ENCODE measurements at places on chromosomes 1 and 21. TPM values are rescaled to one million over a fixed set of nuclear protein-coding genes. Genes with fewer than 3 reads are reported as not detected.

PTPN7 gene
- total RNA-seq: not detected

TMEM269 gene
- not detected for total RNA-seq

CHIA gene
- total RNA-seq: not detected

DNA sequence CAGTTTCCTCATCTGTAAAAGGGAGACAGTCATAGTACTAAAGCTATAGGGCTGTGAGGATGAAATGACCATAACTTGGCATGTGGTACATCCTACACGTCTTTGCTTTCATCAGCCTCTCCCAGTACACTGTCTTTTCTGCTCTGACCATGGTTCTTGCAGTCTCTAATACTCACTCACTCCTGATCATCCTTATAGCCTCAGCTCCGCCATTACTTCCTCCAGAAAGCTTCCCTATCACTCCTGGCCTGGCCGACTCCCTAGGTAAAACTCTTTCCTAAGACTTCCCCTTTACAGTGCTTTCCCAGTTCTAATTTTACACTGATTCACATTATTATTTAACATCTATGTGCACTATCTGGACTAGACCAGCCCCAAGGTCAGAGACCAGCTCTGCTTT, 5.0 kb upstream of the MRPL24 start:
- no peak for DNase-seq

DNA sequence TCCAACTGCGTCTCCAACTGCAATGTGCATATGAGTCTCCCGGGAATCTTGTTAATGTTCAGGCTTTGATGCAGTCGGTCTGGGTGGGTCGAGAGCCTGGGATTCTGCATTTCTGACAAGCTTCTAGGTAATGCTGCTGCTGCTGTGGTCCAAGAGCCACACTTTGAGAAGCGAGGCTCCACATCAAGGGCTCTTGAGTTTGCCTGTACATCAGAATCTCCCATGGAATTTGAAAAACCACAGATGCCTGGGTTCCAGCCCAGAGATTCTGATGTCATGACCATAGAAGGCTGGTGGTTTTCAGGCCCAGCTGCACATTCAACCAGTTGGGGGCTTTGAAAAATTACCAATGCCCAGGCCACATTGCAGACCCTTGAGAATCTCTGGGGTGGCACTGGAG, 93.9 kb upstream of the TARDBP start:
- peak; percentile 66 for DNase-seq

- no peak for DNase-seq
Observed at GRCh38 chr1:10591010-10591409, 116.3 kb downstream of the PEX14 start.

CAPN8 gene
- not detected for total RNA-seq

RCSD1 gene
- total RNA-seq: 0.12 TPM

DNA sequence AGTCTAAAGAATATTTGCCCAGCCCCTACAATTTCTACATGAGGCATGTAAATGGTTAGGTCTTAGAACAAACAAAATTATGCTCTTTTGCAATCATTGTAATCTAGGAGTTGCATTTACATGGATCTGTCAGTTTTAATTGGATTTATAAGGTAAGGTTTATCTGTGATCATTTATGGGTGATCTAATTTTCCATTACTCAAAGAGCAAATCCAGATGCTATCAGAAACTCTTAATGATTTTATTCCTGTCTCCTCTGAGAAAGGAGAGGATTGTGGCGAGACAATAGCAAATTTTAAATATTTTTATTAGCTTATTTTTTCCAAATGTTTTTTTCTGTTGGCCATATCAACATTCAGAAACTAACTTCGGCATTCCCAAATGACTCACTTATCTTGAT, 14.2 kb upstream of the NEGR1 start:
- DNase-seq: no peak

GRCh38 chr1:235397733-235398132, 30.5 kb downstream of the TBCE start:
- peak; percentile 95 for DNase-seq

DNA sequence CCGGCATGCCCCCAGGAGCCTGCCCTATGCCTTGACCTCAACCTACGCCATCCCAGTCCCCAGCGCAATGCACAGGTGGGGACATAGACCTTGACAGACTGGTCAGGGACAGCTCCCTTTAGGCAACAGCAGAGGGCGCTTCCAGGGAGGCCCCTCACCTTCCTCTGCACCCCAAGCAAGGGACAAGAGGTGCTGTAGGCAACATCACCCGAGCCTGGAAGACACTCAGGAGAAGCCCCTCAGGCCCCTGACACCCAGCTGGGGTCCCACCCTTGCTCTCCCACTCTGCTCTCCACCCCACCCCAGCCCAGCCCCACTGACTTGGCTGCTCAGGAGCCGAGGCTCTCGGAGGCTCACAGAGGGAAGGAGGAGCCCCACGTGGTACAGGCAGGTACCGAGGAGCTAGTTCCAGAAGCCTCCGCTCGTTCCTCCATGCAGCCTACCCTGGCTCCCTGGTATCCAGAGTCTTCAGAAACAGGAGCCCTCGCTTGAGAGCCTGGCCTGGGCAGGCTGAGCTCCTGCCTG, 2.4 kb upstream of the WNT3A start:
- peak; percentile 28 for DNase-seq

GRCh38 chr1:169630006-169630405, at the start of gene SELP:
Gene SELP (minus strand): TSS chr1:169630124. CDS start chr1:169630074, 50 bp downstream.
- no peak for DNase-seq

- no peak for DNase-seq
Observed at GRCh38 chr1:19650416-19651140, 6.5 kb downstream of the NBL1 start.

RPS6KA1 gene
- 51.8 TPM for total RNA-seq

GRCh38 chr21:36534656-36535055, 54.7 kb upstream of the CLDN14 start:
- no peak for DNase-seq

DNA sequence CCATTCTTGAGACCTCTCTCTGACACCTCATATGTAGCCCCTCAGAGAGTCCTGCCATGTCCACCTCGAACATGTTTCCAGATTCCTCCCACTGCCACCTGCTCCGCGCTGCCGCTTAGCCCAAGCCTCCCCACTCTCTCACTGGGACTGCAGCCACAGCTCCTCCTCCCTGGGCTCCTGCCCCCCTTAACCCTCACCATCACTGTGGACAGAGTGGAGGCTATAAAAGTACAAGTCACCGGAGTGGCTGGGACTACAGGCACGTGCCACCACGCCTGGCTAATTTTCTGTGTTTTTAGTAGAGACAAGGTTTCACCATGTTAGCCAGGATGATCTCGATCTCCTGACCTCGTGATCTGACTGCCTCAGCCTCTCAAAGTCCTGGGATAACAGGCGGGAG, 77.0 kb downstream of the VWA5B1 start:
- no peak for DNase-seq

DNA sequence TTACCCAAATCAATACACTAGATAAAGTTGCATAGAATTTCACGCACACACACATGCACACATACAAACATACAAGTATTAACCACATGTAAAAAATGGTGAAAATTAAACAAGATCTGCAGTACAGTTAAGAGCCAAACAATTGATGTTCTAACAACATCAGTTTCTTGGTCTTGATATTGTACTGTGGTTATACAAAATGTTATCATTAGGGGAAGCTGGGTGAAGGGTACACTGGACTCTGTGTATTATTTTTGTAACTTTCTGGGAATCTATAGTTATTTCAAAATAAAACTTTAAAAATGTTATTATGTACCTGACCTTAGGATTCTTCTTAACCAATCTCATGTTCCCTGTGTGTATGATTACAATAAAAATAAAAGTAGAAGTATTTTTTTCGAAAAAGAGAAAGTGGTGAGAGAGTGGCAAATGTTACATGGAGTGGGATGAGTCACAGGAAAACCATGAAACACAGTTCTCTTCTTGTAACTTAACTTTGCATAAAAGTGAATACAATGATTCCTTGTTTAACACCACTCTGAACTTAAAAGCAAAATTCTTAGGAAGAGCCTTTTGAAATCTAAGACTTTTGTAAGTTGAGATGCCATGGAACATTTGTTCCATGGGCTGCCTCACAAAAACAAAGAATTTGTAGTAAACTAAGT, 101.6 kb upstream of the RUNX1 start:
- DNase-seq: peak; percentile 76

Data from RPMI7951 (cell line).